ENCODE measurements at places on chromosomes 3 and 15.

- no peak for DNase-seq
Measured at GRCh38 chr3:107837895-107838612, 252.8 kb downstream of the CD47 start.

DNA sequence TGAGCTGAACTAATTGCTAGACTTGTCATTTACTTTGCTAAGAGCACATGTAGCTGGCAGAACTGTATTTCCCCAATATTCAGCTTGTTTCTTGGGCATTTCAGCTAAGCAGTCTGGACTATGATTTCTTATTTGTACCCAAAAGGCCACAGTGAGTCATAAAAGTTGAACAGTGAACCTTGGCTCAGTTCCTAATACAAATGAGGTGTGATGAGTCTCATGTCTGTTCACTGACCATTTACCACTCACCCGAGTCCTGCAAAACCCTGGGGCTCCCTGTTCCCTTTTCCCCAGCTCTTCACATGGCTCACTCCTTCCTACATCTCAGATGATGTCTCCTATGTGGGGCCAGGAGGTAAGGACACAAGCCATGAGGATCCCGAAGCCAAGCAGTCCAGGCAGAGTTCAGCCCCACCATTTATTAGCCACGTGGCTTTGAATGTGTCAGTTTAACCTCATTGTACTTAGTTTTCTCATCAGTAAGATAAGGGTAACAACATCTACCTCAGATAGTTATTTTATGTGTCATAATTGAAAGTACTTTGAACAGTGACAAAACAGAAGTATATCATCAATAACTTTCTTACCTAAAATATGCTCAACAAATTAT is 239.3 kb downstream of the IL5RA start:
- no peak for DNase-seq

DNA sequence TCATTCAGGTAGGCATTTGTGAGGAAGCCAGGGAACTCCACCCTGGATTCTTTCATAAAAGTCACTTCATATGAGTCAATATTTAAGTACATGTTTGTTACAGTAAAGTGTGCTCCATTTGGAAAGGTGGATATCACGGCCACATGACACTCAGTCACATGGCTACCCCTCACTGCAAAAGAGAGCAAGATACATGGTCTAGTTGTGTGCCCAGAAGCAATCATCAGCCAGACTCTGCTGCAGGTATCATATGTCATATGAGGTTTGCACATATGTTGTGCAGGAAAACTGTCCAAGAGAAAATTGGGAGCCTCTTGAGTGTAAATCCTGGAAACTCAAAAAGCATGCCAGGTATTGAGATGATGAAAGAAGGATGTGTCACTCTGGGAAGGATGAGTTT is 55.0 kb upstream of the NMNAT3 start:
- DNase-seq: peak; percentile 63

- no peak for DNase-seq
Measured at GRCh38 chr15:70698426-70698825, 64.9 kb downstream of the UACA start.

DNA sequence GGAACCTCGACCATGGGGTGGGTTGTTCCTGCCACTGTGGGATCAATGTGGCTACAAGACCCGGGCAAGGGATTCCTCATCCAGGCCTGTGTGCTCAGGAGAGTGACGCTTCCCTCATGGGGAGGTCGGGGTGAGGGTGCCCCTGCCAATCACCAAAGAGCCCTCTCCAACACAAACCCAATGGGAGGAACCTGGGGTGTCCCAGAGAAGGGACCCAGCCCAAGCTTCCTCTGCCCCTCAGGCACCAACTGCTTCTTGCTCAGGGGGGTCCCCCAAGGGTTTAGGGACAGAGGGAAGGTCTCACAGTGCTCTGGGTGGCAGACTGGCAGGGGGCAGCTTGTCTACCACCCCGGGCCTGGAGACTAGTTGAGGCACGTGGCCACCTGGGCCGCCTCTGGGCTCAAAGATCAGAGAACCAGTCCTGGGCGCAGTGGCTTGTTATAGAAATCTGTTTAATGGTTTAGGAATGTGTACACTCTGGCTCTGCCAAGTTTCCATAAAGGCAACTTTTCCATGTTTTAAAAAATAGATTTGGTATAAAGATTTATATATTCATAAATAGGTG is 26.6 kb downstream of the GP9 start:
- DNase-seq: no peak

- no peak for DNase-seq
Measured at GRCh38 chr3:169122416-169122815, 541.1 kb downstream of the MECOM start.

GRCh38 chr3:109234300-109234699 is 82.0 kb downstream of the DPPA2 start:
- no peak for DNase-seq

GRCh38 chr15:43423793-43424192 is 52.9 kb downstream of the TUBGCP4 start:
- DNase-seq: no peak

- DNase-seq: no peak
Measured at GRCh38 chr15:70182858-70183695, 85.4 kb upstream of the TLE3 start.

DNA sequence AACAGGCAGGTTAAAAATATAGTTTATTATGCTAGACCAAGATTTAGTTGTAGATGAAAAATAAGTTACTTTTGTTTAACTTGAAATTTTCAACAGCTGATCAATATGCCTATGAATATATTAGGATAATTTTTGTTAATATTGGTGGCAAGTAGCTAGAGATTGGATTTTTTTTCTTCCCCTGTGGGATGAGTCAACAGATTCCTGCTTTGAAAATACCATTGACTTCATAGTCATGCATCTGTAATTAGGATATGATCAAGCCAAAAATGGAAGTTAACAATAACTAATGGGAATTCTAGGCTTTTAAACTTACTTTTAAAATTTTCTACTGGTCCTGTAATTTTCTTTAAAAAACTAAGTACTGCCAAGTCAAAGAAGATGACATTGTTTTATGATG is 211.7 kb downstream of the ZIC1 start:
- no peak for DNase-seq

DNA sequence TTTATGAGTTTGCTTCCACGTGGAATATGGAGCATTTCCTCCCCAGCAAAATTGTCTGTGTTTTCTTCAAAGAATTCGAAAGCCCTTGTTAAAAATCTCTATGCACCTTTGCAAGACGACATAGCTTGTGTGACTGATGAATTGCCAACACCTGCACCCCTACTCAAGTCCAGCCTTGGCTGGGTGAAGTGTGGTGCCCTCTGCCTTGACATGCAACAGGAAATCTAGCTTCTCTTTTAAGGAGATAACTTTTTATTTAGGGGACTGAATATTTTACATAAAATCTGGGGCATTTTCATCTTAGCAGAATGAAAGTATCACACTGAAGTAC is 647 bp downstream of the HMG20A start:
- no peak for DNase-seq

DNA sequence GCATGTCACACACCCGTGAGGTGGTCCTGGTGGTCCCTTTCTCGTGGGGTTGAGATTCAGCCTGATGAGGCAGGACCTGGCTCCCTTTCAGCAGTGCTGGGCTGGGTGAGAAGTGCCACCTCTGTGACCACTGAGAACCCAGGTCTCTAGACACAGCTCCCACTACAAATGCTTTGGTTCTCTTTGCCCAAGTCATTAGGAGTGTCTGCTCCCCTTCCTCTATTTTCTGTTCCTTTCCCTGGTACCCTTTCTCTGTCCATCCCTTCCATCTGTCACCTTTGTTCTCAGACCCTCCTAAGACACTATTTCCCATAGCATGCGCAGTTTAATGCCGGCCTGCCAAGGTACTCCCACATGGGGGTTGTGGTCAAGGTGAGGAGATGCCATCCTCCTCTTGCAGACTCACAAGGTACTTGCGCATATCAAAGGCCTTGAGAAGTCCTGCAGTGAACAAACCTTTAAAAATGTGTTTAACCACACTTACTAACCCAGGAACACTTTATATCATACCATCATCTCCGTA is 297.7 kb downstream of the LRTM1 start:
- no peak for DNase-seq

DNA sequence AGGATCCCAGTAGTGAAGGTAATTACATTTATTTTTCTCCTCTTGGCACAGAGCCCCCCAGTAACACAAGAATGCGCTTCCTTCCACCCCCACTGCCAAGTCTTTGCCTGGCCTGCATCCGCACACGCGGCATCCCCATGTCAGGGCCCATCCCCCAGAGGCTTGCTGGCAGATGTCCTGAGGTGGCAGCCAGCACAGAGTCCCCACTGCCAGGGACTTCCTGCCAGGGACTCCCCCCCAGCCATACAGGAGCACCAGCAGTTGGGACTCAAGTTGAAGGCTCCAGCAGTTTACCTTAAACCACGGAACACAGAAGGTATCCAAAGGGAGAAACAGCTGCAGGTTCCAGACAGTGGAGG is 41.0 kb downstream of the MEGF11 start:
- peak; percentile 48 for DNase-seq

GRCh38 chr15:83571820-83572707 is 81.9 kb upstream of the ADAMTSL3 start:
- no peak for DNase-seq

DNA sequence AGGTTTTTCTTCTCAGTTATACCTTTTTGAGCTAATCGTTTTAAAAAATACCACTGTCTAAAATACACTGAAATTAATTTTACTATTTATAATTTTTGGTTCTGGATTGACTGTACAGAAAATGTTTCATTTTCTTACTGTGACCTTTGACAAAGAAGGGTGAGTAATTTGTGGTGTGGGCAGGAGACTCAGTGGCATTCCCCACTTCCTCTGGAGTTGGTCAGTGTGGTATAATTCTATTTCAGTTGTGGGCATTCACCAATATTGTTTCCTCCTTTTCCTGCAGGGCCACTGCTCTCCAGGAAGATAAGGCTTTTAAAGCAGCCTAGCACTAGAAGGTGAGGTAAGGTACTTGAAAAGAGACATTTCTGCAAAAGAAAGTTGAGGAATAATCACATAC is 6.5 kb downstream of the DAG1 start:
- no peak for DNase-seq

DNA sequence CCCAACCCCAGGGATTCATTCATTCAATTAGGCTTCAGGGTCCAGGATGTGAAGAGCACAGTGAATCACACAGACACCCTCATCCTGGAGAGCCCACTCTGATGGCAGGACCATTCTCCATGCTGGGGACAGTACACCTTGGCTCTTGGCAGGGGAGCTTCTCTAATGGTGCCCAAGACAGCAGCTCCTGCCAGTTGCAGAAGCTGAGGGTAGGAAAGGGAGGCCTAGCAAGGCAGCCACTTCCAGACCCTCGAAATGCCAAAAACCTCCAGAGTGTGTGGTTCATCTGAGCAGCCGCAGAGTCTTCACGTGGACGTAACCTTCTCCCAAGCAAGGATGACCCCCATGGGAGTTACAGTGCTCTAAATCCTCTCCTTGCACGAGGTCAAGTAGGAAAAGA is 186.2 kb downstream of the XXYLT1 start:
- DNase-seq: no peak

- DNase-seq: no peak
Measured at GRCh38 chr3:67602816-67603215, 51.6 kb downstream of the SUCLG2 start.

- DNase-seq: no peak
Measured at GRCh38 chr15:67745073-67746006, 80.0 kb upstream of the SKOR1 start.

DNA sequence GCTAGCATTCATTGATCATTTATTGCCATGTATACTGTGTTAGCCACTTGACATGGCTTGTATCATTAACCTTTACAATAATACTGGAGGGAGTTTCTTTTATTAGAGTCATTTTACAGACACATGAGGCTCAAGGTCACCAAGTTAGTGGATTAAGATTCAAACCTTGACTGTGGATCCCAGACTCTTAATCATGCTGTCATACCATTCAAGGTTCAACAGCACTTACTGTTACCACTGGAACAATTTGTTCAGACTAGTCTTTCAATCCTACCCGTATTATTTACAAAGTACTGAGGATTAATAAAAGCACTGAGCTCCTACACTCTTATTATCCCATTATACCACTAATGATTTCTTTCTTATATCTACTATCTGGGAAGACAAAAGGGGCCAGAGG is 1.2 kb downstream of the COX17 start:
- DNase-seq: no peak

GRCh38 chr15:50890751-50891150 is 17.7 kb upstream of the AP4E1 start:
- DNase-seq: no peak

DNA sequence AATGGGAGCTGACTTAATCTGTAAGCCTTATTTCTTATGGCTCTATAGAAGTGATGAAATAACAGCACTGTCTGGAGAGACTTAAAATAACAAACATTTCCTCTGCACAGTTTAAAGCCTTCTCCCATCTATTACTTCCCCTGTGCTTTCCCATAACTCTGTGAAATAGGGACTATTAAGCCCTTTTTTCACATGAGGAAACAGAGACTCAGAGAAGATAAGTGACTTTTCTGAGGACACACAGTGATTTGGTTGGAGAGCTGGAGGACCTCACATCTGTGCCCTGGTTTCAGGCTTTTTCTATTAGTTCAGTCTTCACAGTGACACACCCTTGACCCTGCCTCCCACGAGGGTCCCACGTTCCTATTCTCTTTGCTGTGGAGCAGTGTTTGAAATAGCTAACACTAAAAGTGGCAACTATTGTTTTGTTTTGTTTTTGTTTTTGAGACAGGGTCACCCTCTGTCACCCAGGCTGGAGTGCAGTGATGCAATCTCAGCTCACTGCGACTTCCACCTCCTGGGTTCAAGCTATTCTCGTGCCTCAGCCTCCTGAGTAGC is 82.9 kb downstream of the ST6GAL1 start:
- no peak for DNase-seq

GRCh38 chr15:40234783-40235182 is 4.1 kb upstream of the PAK6 start:
- no peak for DNase-seq

GRCh38 chr15:91624353-91624968 is 229.0 kb upstream of the SLCO3A1 start:
- DNase-seq: no peak

- no peak for DNase-seq
Measured at GRCh38 chr3:111965484-111965883, 13.3 kb upstream of the ABHD10 start.

DNA sequence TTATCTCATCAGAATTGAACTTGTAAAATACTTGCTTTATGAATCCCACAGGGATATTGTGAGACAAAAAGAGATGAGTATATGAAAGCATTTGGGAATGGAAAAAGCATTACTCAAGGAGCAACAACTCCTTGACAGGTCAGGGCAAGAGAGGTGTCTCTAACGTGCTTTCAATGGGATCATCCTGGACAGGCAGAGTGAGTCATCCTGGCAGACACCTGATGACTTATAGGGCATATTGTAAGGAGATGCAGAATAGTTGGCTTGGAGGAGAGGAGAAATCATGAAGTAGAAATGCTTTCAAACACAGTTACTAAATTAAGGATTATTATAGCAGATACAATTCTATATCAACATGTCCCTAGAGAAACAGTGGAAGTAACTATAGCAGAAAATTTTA is 71.9 kb upstream of the THSD4 start:
- DNase-seq: no peak

Data from NCI-H2171 (cell line).